ENCODE measurements at places on chromosomes 6 and 20. TPM values are rescaled to one million over a fixed set of nuclear protein-coding genes. Genes with fewer than 3 reads are reported as not detected.

BANF2 gene
- total RNA-seq, result not detected

TNF gene
- total RNA-seq, result 0.29 TPM

XKR7 gene
- 0.05 TPM for total RNA-seq

SLC52A3 gene
- total RNA-seq, result 2.7 TPM

GABBR1 gene
- total RNA-seq, result 32.0 TPM

MYLK4 gene
- 0.52 TPM for total RNA-seq

PCK1 gene
- not detected for total RNA-seq

PDE10A gene
- total RNA-seq, result 1.3 TPM

GPR63 gene
- 0.71 TPM for total RNA-seq

GUCA1A gene
- 0.17 TPM for total RNA-seq

TSBP1 gene
- not detected for total RNA-seq

TTBK1 gene
- 0.26 TPM for total RNA-seq

EPHA7 gene
- total RNA-seq, result 0.31 TPM

EDN1 gene
- 21.7 TPM for total RNA-seq

ABHD16B gene
- not detected for total RNA-seq

VSTM2L gene
- 30.1 TPM for total RNA-seq

SLC17A2 gene
- total RNA-seq, result not detected
